NCI-H2227 treated with DMSO at 0.1 percent for 48 hours (cell line): ENCODE measurements at places on chromosomes 11 and 22.

- DNase-seq, result no peak
Measured at GRCh38 chr11:68116126-68116525, 5.1 kb downstream of the CHKA start.

GRCh38 chr22:44701824-44702478 lies at the start of gene PRR5:
Gene PRR5 (plus strand): TSS chr22:44702204. CDS start chr22:44702475, 271 bp downstream.
- peak; percentile 18 for DNase-seq

GRCh38 chr11:33687733-33688479 lies 12.7 kb downstream of the C11orf91 start:
- DNase-seq, result peak; percentile 67

GRCh38 chr11:13026722-13027121 lies 17.6 kb downstream of the RASSF10 start:
- no peak for DNase-seq

GRCh38 chr11:64746486-64746885 lies 2.5 kb upstream of the RASGRP2 start:
- DNase-seq, result no peak

DNA sequence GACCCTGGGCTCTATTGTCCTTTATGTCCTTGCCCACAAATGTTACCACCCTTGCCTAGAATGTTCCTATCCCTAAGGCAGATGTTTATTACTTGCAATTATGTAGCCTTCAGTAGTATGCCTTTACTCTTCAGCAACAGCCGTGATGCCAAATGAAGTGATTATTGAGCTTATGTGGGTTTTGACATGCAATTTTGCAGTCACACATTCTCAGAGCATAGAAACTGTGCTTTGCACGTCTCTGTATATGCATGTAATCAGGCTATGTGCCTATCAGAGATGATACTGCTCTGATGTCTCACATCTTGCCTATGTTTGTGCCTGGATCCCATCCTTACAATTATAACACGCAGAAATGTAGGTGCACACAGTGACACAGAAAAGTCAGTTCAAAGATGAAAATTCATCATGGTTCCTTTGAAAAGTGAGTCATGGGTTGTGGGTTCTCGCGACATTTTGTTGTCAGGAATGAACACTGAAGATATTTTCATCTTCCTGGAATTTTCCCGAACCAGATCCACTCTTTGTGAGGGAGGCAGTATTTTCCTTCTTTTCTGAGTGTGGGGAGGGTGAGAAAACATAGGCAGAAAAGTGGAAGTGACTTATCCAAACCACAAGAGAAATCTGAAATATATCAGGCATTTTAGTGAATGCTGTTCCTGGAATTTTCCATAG lies 81.1 kb downstream of the BMAL1 start:
- DNase-seq, result no peak

- no peak for DNase-seq
Measured at GRCh38 chr22:29155966-29156365, 49.7 kb upstream of the EMID1 start.

DNA sequence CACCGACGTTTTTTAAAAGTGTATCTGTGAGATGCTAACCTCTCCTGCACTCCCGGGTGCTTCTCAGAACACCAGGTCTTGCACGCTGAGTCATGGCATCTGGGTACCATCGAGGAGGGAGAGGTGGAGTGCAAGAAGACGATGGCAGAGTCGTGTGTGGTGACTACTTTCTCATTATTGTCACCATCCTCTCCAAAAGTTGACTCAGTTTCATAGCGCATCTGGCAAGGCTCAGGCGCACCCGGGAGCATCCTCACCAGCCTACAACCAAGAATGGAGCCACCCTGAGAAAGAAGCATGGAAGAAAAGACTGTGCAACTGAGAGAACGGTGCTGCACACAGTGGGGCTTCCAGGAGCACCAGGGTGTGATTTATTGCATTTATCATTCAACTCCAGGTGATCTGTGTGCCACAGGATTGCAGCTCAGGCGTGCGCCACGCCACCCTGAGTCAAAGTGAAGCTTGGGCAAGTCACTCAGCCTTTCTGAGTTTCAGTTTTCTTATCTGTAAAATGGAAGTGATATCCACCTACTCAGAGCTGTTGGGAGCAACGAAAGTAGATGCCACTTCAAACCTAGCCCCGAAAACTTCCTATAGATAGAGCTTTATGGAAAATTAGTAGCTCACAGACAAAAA lies 65.4 kb downstream of the LINC01488 start:
- DNase-seq, result no peak

DNA sequence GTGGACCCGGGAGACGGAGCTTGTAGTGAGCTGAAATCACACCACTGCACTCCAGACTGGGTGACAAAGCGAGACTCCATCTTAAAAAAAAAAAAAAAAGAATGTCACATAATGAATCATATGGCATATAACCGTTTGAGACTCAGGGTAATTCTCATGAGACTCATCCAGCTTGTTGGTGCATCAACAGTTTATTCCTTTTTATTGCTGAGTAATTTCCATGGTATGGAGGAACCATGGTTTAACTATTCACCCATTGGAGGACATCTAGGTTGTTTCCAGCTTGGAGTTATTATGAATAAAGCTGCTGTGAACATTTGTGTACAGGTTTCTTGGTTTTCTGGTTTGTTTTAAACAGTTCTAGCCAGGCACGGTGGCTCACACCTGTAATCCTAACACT lies 25.3 kb downstream of the PPARA start:
- DNase-seq, result no peak

DNA sequence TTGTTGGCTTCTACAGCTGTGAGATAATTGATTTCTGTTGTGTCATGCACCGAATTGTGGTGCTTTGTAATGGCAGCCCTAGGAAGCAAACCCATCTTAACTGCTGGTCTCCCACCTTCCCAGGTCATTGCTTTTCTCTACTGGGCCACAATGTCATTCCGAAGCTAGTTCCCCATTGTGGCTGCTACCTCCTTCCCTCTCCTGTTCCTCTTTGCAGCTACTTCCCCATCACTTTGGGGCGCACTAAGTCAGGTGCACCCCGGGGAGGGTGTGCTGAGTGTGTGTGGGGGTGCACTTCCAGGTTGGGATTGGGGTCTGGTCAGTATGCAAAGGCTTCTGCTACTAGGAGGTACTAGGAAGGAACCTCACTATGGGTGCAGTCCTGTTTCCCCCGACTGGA lies 109.3 kb downstream of the ST3GAL4 start:
- no peak for DNase-seq

GRCh38 chr22:35172442-35172841 lies 84.9 kb upstream of the HMGXB4 start:
- DNase-seq, result peak; percentile 2

DNA sequence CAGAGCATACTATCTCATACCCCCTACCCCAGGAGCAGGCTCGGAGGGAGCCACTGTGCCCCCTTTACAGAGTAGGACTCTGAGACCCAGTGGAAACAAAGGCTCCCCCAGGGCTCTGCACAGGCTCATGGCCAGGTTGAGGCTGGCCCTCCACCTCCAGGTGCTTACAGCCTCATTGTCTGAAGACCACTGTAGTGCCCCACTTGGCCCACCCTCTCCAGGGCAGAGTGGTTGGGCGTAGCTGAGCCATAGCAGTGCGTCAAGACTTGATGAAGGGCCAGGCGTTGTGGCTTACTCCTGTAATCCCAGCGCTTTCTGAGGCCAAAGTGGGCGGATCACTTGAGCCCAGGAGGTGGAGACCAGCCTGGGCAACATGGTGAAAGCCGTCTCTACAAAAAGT lies 1.7 kb downstream of the ANKRD13D start:
- no peak for DNase-seq

DNA sequence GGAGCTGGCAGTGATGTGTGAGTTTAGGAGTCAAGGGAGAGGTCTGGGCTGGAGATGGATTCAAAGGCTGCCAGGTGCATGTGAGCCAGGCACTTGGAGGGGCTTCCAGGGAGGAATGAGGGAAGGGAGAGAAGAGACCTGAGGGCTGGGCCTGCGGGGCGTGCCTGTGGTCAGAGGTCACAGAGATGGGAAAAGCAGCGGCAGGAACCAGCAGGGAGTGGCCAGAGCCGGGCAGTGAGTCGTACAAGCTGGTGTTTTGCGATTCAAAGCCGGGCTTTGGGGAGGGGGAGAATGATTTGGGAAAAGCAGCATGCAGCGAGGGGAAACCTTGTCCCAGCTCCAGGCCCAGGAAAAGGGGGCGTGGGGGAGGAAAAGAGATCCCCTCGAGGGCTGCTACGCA lies 96.9 kb upstream of the RTL6 start:
- DNase-seq, result no peak

DNA sequence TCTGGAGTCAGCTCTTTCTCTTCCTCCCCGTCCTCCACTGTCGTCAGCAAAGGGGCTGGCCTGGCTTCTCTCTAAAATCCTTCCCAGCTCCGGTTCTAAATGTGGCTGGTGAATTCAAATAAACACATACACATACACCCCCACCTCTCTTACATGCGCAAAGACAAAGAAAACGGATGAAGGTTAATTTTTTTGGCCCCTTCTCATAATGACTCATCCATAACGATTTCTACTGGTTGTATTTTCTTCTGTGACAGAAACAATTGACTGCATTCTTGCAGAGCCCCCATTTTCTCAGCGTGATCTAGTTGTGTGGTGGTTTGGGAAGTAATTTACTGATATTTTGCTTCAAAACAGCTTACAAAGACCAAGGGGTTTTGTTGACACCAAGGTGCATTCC lies 130.0 kb upstream of the NTM start:
- no peak for DNase-seq

DNA sequence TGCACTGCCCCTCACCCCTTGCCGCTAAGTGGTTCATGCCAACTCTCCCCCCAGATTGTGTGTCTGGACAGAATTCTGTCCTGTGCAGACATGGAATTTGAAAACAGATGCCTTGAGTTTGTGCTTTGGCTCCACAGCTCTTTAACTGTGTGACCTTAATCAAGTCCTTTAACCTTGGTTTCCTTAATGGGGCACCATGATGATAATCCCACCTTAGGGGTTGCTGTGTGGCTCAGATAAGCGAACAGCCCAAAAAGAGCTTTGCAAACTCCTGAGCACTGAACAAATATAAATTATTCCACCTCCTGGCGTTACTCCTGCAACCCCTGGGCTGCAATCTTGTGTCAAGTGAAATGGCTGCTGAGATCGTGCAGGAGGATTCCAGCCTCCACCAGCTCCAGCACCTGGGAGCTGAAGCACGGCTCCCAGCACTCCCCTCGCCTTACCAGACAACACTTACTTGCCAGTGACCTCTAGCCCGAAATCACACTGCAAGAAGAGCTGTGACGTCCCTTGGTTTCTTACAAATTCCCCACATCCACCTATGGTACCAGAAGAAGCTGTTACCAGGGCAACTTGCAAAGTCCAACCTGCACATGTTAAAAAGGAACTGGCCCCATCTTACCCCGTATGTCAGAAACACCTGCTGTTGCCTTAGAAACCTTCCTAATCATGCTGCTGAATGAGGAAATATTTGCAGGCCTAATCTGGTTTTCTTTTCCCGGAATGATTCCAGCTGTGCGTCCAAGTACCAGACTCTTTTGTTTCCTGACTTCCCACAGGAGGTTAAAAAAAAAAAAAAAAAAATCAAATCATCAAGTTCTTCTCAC lies 13.2 kb downstream of the VPS37C start:
- peak; percentile 46 for DNase-seq

DNA sequence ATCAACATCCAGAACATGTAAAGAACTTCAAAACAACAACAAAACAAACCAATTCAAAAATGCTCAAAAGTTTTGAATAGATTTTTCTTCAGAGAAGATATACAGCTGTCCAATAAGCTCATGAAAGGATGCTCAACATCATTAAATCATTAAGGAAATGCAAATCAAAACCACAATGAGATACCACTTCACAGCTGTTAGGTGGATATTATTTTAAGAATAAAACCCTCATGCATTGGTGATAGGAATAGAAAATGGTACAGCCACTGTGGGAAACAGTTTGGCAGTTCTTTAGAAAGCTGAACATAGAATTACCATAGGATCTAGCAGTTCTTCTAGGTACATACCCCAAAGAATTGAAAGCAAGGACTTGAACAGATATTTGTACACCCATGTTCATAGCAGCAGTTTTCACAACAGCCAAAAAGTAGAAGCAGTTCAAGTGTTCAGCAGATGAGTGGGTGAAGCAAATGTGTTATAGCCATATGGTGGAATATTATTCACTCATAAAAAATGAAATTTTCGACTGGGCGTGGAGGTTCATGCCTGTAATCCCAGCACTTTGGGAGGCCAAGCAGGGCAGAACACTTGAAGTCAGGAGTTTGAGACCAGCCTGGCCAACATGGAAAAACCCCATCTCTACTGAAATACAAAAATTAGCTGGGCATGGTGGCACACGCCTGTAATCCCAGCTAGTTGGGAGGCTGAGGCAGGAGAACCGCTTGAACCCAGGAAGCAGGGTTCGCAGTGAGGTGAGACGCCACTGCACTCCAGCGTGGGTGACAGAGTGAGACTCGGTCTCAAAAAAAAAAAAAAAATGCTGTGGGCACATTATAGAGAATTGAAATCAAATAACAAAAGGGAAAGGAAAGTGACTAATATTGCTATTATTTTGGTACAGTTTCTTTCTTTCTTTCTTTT lies 42.9 kb downstream of the CBL start:
- no peak for DNase-seq

DNA sequence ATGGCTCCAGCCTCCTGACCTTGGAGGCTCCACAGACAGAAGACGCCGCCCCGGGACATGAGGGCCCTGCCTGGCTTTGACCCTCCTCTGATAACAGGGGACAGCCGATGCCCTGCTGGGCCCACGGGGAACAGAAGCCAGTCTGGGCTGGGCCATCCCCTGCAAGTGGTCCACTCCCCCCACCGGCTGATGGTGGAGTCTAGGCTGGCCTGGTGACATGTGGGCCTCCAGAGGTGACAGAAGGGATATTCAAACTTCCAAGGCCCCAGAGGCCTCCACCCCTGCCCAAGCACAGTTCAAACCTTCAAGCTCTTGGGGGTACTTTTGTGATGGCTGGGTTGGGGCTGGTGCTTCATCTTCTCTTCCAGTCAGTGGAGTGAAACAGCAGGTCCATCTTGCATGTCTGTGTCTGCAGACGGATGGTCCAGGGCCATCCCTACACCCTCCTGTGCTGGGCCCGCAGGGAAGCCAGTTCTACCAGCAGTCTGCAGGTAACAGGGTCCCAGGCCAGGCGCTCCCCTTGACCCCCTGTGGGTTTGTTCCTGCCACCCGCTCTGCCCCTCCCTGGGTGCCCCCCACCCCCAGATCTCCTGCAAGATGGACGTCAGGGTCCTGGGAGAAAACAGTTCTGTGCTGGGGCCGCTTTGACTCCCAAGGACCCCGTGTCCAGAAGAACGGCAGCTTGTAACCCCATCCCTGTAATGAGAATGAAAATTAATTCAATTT lies 929.9 kb downstream of the BRD1 start:
- DNase-seq, result no peak

- no peak for DNase-seq
Measured at GRCh38 chr11:114246321-114247069, 49.7 kb upstream of the NNMT start.

GRCh38 chr22:48320683-48321451 lies 1506.8 kb downstream of the BRD1 start:
- DNase-seq, result no peak

DNA sequence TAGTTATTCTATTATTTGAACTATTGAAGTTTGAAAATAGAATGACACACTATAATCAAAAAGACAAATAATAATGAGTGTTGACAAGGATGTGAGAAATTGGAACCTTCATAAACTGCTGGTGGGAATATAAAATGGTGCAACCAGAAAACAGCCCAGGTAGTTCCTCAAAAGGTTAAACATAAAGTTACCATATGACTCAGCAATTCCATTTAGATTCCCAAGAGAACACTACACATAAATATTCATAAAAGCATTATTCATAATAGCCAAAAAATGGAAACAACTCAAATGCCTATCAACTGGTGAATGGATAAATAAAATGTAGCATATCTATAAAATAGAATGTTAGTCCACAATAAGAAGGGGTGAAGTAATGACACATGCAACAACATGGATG lies 21.7 kb downstream of the CCDC73 start:
- no peak for DNase-seq
